ENCODE measurements at places on chromosomes 12 and 14.
A peak's percentile ranks its signal among the peaks of the same experiment; 100 is the strongest.

DNA sequence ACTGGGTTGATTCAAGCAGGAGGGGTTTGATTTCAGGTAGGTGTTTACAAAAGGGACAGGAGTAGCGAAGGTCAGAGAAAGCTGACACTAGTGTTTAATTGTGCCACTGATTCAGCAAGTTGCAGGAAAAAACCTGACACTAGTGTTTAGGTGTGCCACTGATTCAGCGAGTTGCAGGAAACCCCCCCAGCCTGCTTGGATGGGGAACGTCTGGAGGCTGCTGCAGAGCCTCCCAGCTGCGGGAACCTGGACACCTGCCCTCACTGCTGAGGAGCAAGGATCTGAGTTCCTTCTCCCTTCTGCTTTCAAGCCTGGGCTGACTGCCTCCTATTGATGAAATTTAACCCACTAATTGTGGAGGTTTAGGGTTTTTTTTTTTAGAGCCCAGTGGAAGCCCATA lies 84.2 kb downstream of the AVPR1A start:
- no peak for DNase-seq

- DNase-seq: no peak
Measured at GRCh38 chr14:105711044-105711620, 184.7 kb downstream of the TMEM121 start.

GRCh38 chr12:119910586-119910985 lies 33.5 kb upstream of the CIT start:
- DNase-seq: peak; percentile 16

- DNase-seq: no peak
Measured at GRCh38 chr14:34691206-34691605, 23.2 kb downstream of the CFL2 start.

GRCh38 chr12:6765634-6766581 lies at the start of gene PTMS:
Gene PTMS (plus strand): TSS chr12:6766363. CDS start chr12:6766706, 343 bp downstream.
- peak; percentile 86 for DNase-seq

Measured in LHCN-M2 (cell line).